ENCODE measurements at places on chromosomes 1 and 21.
A peak's percentile ranks its signal among the peaks of the same experiment; 100 is the strongest.

DNA sequence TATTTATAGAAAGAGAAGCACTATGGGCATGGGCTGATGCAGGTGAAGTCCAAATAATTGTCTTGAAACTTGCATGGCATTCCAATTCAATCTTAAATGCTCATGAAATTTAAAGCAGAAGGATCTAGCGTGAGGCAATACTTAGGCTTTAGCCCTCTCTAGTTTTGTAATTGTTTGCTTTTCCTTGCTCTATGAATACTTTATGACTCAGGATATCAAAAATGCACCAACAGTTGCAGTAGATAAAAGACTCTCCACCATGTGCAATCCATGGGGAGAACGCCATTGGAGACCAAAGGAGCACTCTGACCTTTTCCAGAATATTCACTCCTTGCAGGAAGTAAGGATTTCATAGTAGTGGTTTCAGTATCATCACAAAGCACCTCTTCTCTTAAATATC, 436.4 kb downstream of the LRRIQ3 start:
- no peak for DNase-seq

DNA sequence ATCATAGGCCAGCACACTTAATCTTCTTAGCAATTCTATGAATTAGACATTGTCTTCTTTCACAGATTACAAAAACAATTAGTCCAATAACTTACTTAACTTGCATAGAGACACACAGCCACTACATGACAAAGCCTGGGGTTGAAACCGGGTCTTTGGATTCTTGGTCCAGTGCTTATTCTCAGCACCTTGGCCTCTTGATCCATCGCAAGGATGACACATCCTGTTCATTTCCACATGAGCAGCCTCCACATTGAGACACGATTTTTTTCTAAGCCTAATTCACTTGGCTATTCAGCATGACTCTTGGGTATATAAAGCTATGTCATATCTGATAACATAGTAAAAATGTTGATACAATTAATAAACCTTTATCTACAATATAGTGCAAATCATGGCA, 221.0 kb upstream of the FOXD3 start:
- no peak for DNase-seq

- peak; percentile 85 for DNase-seq
Measured at GRCh38 chr21:15437883-15438282, 291.9 kb upstream of the USP25 start.

- no peak for DNase-seq
Measured at GRCh38 chr1:82807563-82807962, 1006.8 kb downstream of the ADGRL2 start.

DNA sequence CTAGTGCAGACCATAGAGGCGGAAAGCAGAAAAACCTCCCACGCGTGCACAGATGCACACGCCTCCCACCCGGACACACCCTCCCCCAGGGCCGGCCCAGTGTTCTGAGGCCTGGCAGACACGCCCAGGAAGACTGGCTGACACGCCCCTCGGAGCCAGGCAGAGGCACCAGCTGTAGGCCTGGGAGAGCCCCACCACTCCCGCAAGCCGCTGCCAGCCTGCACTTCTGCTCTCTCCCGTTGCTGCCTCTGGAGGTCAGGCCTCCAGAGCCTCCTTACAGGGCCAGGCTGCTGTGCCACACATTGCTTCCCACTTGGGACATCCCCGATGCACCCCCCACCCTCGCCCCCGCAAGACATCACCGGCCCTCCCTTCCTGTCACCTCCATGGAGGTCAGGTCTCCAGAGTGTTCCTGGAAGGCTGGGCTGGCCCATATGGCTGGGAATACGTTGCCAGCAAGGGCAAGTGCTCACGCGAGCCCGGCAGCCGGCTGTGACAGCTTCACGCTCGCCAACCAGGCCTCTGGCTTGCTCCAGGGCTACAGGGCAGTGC, 40.4 kb downstream of the CASZ1 start:
- peak; percentile 89 for DNase-seq

DNA sequence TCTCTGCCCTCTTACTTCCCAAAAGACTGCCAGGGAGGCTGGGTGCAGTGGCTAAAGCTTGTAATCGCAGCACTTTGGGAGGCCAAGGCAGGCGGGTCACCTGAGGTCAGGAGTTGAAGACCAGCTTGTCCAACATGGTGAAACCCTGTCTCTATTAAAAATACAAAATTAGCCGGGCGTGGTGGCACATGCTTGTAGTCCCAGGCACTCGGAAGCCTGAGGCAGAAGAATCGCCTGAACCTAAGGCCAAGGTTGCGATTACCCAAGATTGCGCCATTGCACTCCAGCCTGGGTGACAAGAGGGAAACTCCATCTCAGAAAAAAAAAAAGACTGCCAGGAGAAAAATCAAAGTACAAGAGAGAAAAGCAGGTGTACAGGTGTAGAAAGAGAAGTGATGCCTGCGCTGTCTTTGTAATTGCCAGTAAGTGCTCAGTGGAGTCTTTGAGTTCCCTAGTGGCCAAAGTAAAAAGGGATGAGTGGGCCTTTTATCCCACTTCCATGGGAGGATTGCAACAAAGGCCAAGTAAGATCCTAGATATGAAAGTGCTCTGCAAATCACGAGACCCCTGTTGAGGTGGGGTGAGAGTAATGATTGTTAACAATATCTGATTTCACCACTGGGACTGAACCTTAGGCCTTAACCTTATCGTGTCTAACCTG, 94.7 kb upstream of the WNT4 start:
- no peak for DNase-seq

DNA sequence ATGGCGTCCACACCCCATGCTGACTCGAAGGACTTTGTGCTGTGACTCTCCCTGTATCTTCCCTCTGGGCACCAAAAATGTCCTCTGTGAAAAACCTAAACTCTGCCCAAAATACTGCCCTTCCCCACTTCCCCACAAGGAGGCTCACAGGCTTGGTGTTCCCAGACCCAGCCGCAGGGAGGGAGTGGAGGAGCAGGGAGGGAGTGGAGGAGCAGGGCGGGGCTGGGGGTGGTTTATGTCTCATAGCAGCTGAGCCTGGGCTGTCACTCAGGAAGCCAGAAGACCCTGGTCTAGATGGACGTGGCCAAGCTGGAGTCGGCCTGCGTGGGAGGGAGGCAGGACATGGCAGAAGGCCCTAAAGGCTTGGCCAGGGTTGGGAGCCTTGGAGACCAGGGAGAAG, 461.7 kb downstream of the PTPRU start:
- DNase-seq, result peak; percentile 66

GRCh38 chr1:24704411-24705259, 40.6 kb upstream of the CLIC4 start:
- no peak for DNase-seq

DNA sequence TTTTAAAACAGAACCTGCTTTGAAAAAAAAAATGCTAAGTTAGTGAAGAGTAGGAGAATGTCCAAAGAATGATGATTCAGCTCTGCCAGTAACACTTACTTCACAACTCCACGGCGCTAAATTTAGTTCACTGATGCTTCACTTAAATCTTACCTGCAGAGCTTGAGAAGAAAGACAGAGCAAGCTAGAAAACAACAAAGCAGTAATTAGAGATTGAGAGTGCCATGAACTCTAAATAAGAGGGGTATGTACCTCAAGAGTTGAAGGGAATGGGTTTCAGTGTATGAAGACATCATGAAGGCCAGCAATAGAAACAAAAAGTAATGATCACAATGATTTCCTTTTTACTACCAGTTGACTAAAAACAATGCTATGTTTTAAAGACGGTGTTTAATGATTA, 32.8 kb downstream of the EPRS1 start:
- no peak for DNase-seq

GRCh38 chr1:15838721-15839120, 8.8 kb upstream of the SPEN start:
- DNase-seq, result no peak

- DNase-seq, result no peak
Measured at GRCh38 chr21:39954570-39954969, 87.3 kb downstream of the PCP4 start.

DNA sequence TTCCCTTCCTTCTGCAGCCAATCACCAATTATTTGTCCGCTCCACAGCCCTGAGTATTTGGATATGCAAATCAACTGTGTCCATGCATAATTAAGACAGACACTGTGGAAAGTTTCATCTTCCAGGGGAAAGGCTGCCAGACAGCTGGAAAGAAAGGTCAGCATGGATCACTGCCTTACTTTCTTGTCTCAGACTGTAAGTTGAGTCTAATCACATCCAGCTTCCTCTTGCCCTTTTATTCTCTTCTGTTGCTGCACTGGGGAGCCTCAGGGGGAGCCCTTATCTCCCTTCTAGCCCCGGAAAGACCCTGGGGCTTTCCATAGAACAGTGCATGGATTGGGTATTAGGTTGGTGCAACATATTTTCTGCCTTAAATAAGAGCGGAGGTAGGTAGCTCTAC, 182.9 kb downstream of the OMA1 start:
- no peak for DNase-seq

DNA sequence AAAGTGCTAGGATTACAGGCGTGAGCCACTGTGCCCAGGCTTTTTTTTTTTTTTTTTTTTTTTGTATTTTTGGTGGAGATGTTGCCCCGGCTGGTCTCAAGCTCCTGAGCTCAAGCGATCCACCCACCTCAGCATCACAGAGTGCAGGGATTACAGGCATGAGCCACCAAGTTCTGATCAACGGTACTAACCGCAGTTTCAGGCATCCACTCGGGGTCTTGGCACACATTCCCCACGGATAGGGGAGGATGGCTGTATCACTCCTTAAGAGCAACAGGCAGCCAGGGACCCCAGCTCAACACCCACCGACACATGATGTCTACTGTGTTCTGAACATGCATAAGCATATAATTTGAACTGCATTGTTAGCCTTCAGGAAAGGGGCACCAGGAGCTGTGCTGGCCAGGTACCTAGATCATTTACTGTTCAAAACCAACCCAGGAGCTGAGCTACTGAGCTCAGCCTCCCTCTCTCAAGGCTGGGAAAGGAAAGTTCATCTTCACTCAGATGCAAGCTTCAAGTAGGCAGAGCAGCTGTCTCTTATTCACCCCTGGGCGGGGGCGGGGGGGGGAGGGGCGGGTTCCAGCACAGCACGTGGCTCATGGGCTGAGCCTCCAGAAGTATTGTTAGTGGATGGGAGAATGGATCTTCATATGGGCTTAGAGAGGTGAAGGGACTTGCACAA, 24.7 kb downstream of the CAPZB start:
- no peak for DNase-seq

- DNase-seq, result no peak
Measured at GRCh38 chr1:218775501-218776021, 398.1 kb upstream of the LYPLAL1 start.

GRCh38 chr1:110880708-110881374, 7.9 kb downstream of the CD53 start:
- peak; percentile 29 for DNase-seq

DNA sequence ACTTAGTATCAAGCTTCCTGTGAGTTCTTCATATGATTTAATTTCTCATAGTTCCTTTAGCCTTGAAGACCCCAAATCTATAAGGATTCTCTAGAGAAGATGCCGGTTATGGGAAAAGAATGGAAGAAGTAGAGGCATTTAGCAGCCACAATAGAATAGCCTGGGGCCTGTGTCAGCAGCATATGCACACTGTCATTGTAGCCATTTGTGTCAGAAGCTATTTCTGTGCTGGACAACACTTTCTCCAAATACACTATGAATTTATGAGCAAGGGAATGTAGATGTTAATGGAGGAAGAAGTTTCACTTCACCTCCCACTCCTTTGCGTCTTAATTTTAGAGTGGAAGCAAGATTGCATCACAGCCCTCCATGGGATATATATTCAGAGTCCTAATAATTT, 17.4 kb downstream of the JAM2 start:
- DNase-seq, result no peak

- DNase-seq, result no peak
Measured at GRCh38 chr1:25816112-25816718, 3.5 kb upstream of the MTFR1L start.

- peak; percentile 47 for DNase-seq
Measured at GRCh38 chr1:109240158-109241152, 8.9 kb upstream of the CELSR2 start.

DNA sequence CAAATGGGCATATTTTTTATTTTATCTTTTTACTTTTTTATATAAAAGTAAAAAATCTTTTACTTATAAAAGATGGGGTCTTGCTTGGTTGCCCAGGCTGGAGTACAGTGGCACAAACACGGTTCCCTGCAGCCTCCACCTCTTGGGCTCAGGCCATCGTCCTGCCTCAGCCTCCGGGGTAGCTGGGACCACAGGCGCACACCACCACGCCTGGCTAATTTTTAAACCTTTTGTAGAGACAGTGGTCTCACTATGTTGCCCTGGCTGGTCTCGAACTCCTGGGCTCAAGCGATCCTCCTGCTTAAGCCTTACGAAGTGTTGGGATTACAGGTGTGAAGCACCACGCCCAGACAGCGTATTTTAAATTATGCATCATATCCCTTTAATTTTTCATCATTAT, 986 bp downstream of the H6PD start:
- DNase-seq, result no peak

- no peak for DNase-seq
Measured at GRCh38 chr1:188433425-188433824, 1604.7 kb downstream of the PLA2G4A start.

GRCh38 chr1:169117599-169117998, 11.1 kb downstream of the ATP1B1 start:
- DNase-seq, result no peak

GRCh38 chr1:13702425-13703127, 2.6 kb downstream of the PRDM2 start:
- no peak for DNase-seq

DNA sequence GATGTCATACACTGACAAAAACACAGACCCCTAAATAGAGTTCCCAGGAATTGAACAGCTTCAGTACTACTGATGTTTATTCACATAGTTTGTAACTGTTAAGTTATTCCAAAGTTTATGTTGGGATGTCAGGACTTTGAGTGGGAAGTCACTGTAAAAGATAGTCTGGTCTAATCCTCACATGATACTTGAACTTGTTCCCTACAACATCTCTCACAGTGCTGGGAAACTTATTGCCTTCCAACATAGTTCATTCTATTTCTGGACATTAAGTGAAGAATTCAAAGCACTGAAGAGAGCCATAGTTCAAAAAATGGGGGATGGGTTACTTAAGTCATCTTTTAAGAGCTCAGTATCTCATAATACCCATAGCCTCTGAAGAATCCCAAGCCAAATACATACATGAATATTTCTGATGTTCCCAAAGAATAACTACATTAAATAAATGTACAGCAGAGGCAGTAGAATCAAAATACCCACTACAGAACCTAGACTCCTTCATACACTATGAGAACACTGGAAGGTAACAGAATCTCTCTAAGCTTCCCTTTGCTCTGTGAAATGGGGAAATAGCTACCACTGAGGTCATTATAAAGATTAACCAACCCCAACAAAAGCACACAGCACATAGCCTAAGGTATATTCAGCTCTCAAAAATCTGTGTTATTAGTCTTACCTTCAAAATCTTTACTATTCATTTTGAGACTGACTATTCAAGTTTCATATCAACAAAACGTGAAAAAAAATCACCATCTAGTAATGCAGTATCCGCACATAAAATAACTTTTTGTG, 81.4 kb downstream of the ESRRG start:
- DNase-seq, result no peak

DNA sequence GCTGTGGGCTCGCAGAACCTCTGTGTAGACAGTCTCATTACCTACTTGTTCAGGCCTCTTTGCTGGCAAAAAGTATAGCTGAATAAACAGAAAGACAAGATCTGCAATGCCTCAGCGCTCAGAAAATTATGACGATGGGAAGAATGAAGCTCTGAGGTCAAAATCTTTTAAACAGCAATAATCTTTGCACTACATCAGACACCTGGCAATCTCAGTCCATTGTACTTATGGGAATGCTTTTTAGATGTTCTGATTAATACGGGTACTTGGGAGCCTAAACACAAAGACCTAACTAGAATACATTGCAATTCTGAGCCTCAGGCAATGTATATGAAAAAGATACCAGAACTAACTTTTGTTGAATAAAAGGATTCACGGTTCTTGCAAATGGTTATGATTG, 410.7 kb downstream of the SMYD3 start:
- no peak for DNase-seq

All from hematopoietic multipotent progenitor cell treated with erythropoietin and hydrocortisone succinate and interleukin-3 and kit ligand, for 4 days (in vitro differentiated cells).